ENCODE measurements at places on chromosomes 16 and 17.

- DNase-seq: no peak
Measured at GRCh38 chr17:65743308-65743655, 181.8 kb upstream of the AXIN2 start.

DNA sequence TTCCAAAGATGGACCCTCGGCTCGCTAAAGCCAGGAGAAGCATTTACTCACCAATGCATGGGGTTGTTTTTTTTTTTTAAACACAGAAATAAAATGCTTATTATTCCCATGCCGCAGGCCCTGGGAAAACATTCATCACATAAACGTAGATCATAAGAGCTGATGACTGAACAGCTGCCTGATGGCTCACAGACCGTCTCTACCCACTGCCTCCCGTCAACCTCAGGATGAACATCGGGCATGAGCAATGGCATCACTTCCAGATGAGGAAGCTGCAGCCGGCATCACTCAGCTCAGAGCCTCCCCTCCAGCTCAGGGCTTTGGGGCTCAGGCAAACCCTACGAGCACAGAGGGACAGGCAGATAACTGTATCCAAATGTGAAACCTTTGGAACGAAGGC, 380.6 kb downstream of the CPPED1 start:
- DNase-seq: no peak

GRCh38 chr17:42474276-42474675, 15.6 kb downstream of the ATP6V0A1 start:
- no peak for DNase-seq

GRCh38 chr17:65446043-65446442, 115.4 kb downstream of the AXIN2 start:
- DNase-seq: no peak

- no peak for DNase-seq
Measured at GRCh38 chr17:61689610-61690180, 98.7 kb upstream of the NACA2 start.

GRCh38 chr17:78925662-78926555, 722 bp upstream of the TIMP2 start:
- DNase-seq: no peak

- DNase-seq: no peak
Measured at GRCh38 chr17:41178843-41179616, 1.0 kb upstream of the KRTAP4-2 start.

DNA sequence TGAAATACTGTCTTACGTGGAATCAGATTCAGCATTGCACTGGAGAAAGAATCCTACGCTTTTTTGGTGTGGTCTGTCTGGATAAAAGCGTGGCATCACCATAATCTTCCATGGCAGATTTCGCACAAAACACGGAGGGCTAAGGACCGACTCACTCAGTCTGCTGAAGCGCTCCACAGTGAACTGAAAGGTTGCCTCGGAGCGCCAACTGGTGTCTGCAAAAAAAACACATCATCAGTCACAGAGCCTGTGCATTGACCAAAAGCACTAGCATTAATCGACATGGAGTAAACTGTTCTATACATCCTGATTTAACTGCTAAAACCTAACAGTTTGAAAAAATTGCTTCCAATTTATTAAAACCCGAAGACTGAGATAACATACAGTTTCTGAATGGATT, 40.5 kb downstream of the USP7 start:
- no peak for DNase-seq

- DNase-seq: no peak
Measured at GRCh38 chr16:10266809-10267208, 84.6 kb upstream of the GRIN2A start.

DNA sequence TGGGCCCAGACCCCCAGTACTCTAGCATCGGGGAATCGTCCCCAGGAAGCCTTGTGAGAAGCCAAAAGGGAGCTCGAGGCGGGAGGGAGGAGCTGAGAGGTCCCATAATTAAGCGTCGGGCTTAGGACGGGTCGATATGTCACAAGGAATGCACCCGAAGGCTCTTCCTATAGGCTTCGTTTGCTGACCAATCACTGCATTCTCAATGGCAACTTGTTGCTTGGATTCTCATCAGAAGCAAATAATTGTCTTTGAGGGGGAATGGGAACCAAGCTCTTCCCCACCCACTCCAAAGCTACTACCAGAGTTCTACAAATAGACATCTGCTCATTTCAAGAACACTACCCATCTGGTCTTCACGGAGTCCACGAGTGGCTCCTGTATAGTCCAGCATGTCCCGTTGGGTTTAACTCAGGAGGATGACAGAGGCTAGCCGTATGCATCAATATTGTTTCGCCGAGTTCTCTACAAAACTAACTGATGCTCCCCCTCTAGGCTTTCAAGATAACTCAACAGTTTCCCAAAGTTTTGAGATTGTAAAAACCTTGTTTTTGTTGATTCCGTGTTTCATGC, 628 bp upstream of the BLMH start:
- DNase-seq: no peak

DNA sequence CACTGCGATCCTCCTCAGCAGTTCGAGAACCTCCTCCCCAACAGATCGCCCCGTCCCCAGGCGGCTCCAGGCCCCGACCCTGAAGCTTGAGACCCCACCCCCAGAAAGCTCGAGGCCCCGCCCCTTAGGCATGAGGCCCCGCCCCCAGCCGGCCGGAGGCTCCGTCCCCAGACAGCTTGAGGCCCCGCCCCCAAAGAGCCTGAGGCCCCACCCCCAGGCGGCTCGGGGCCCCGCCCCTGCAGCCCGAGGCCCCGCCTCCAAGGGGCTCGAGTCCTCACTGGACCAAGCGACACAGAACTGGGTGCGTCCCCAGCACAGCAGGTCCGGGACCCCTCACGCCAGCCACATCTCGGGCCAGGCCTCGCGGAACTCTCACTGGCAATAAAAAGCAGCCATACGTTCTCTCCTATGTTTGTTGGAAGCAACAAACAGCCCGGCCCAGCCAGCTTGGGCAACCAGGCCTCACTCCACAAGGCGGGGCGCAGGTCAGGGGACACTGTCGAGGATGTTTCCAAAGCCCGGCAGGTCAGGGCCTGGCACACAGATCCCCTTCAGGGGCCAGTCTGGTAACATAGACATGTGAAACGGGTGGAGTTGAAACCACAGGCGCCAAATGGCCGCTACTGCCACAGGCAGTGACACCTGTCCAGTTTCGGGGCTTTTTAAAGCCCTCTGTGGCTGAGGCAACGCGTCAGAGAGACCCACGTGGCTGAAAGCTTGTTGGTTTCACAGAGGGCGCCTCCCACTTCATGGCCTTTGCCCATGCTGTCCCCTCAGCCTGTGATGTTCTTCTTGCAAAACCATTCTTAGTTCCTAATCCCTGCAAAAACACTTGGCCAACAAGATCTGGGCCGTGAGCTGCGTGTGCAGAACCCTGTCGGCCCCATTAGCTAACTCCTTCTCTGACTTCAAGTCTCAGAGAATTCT, 224.2 kb downstream of the PARN start:
- no peak for DNase-seq

- peak; percentile 22 for DNase-seq
Measured at GRCh38 chr17:42184713-42185620, at the start of gene HCRT. Gene HCRT, minus strand, starts transcription at chr17:42185452. Its CDS starts 87 bp downstream, at chr17:42185365.

GRCh38 chr16:23670137-23670776, 8.4 kb upstream of the PLK1 start:
- no peak for DNase-seq

DNA sequence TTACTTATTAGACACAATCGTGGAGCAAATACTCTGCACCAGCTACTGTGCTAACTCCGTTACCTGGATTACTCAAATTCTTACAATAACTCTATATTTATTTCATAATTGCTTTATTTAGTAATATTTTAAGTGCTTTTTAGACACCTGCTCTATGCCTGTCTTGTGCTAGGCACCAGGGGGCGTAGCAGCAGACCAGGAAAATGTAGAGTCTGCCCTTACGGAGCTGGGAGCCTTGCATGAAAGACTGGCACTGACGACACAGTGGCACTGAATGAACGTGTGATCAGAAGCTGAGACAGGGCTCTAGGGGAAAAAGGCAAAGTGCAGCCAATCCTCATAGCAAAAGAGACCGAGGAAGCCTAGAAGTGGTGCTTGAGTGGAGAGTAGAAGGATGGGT, 486.5 kb downstream of the CDH13 start:
- no peak for DNase-seq

DNA sequence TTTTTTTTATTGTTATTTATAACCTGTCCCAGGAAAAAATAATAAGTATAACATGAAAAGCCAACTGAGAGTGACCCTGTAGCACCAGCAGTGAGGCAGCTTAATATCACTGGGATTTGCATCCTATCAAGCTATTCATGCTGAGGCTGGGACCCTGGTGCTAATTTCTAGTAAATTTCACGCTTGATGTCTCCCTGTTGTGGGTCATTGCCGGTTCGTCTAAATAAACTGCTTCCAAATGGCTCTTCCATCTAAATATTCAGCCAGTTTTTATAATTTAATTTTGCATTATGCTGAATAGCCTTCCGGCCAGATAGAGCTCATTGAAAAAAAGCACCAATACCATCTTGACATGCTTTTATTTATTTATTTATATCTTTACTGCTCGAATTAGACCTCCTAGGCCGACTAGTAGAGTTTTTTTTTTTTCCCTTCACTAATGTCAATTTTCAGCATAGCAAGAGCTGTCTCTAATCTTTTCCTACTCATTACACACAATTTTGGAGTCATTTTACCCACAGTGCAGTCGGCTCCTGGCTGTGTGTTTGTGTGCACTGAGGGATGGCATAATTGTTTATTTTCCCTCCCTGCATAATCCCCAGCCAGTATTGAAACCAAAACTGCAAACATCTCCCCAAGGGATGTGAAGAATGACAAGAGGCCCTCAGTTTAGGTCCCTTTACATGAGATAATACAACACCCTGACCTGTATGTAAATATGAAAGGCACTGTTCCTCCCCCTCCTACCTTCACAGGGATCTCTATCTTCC, 168.8 kb downstream of the AATF start:
- no peak for DNase-seq

GRCh38 chr17:80024206-80024972, 11.3 kb downstream of the TBC1D16 start:
- DNase-seq: no peak

GRCh38 chr17:82837586-82838320, 2.1 kb downstream of the ZNF750 start:
- DNase-seq: no peak

DNA sequence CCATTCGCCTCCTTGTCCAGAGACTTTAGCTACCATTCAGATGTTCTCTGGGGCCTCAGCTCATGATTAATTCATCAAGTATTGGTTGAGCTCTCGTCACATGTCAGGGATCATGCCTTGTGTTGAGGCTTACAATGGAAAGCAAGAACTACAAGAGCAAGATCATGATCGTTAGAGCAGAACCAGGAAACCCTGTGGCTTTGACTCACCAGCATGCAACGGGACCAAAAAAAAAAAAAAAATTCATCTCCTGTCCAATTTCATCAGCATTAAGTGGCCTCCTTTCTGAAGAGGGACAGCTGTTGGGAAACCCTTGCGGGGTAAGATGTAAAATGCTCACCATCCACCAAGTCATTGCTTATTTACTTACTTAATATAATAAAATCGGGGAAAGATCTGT, 12.1 kb upstream of the USP10 start:
- DNase-seq: peak; percentile 84

- DNase-seq: no peak
Measured at GRCh38 chr17:35705705-35706104, 25.7 kb upstream of the RASL10B start.

DNA sequence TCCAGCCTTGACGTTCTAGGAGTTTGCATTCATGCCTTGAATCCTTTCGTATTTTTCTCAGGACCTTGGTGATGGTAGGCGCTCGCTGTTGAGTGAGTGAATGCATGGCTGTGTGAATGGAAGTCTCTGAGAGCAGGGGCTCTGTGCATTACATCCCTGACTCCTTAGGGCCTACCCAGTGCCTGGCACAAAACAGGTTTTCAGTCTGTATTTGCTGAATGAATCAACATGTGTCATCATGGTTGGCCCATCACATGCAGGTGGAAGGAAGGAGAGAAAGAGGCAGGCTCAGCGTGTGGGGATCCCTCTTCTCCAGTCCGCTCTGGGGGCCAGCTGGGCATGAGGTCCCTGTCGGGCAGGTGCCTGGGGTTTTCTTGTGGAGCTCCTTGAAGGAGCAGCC, 8.7 kb downstream of the RAP1GAP2 start:
- no peak for DNase-seq

DNA sequence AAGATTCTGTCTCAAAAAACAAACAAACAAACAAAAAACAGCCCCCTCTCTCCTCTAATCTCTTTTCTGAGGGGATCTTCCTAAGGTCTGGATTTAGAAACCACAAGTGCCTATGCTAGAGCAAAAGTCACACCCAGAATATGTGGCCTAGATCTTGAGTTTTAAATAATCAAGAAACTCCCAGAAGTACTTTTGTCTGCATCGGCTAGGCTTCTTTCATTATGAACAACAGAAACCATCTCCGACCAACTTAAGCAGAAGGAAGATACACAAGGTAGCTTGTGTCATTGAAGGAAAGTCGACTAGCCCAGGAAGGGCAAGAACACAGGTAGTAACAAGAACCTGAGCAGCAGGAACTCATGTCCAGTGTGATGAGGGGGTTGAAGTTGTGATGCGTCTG, 73.9 kb upstream of the KIFC3 start:
- DNase-seq: no peak

DNA sequence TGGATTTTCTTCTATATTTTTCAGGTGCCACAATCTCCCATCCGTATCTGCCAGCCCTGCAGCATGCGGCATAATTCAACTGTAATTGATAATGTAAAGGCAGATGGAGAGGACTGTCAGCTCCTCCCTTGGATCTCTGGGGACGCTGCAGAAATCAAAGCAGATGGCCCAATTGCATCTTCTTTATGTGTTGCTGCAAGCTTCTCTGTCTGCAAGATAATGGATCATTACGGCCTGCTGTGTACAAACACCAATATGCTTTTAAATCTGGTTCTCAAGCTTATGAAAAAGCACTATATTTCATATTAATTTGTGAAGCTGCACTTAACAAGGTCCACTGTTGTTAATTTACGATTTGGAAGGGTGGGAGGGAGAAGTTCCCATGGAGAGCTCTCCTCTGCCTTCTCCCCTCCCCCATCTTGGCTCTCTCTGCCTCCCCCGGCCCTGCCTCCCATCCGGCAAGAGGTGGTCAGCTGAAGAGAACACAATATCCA, 607.5 kb downstream of the TOX3 start:
- DNase-seq: no peak

DNA sequence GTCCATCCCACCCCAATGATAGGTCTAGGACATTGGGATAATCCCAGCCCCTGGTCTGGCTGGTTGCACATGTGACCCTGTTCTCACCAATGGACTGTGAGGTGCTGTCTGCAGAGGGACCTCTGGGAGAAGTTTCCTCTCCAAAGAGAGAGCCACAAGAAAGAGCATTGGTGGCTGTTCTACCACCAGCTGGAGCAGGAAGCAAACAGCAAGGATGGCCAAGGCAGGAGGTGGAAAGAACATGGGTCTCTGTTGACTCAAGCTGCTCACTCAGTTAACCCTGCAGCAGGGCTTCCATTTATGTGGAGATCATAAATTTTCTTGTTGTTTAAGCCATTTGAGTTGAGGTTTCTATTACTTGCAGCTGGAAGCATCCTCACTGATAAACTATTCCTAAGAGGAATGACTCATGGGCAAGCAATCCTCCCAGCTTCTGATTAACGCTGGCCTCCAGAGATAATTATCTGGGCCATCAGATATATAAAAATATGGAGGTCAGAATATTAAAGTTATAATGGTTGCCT, 52.6 kb downstream of the CYB5B start:
- no peak for DNase-seq
